Activated CD8-positive, alpha-beta memory T cell treated with anti-CD3 and anti-CD28 coated beads, Interleukin-2, amount 50 U/mL, for 48 hours (primary cell): ENCODE measurements at places on chromosomes 3 and 15.

DNA sequence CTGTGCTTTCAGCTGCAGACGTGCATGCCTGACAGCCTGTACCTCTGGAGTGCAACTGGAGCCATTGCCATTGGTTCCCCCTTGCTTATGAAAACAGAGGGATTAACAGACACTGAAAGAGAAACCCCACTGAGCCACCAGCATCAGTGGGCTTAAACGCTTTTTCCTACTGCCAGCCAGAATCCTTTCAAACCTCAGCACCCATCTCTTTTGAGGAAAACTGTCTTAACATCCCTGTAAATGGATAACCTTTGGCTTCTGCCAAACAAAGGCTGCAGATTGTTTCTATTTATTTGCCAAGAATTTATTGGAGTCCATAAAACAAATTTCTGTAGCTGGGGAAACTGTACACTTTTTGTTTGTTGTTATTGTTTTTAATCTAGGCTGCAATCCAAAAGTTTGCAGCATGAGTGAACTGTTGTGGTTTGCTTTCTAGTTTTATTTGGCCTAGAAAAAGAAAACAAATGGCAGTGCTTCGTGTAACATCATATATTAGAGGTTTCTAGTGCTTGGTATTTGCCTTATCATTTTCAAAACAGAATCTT lies 369.2 kb upstream of the IL12A start:
- no peak for DNase-seq

- no peak for DNase-seq
Measured at GRCh38 chr3:123341871-123342630, 106.8 kb downstream of the ADCY5 start.

- DNase-seq: no peak
Measured at GRCh38 chr3:84125201-84125721, 833.5 kb upstream of the CADM2 start.

DNA sequence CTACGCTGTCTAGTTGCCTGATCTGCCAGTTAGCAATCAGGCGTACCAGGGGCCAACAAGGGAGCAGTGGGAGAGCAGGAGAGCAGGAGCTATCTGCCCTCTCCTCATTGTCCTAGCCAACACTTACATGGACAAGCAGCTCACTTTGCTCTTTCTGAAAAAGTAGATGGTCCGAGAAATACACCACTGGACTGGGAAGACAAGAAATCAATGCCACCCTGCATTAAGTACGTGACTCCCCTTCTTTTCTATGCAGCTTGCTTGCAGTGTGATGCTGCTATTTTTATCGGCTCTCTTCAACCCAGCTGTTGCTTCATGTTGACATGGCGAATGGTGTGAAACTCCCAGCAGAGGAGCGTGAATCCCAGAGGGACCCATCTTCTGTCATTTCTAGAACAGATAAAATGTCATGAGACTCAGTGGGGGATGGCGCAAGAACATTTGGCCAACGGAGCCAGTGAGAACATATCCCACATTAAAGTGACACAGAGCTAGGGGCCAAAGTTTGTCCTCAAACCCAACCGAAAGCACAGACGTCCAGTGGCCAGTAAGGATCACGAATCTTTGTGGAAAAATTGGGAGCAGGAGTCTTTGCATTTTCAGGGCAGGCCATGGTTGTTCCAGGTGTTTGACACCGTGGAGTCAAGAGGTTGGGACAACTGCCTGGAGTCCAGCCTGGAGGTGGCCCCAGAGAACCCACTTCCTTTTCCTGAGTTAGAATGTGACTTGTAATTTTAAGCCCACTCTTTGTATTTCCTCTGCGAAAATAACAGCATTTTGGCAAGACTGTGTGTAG lies 53.7 kb upstream of the MEF2A start:
- no peak for DNase-seq

DNA sequence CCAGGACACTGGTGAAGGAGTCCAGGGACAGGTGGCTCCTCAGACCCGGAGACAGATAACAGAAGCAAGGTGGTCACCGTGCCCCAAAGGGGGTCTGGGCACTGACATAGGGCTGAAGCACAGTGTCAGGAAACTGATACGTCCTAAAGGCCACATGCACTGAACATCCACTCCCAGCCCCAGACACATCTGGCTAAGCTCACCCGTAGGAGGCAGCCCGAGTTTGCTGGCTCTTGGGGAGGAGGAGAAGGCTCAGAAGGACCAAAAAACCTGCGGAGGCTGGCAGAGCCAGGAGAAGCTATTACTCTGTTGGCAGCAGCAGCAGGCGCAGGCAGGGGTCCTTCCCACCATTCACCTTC lies 1.2 kb downstream of the CACNA2D2 start:
- DNase-seq: no peak

DNA sequence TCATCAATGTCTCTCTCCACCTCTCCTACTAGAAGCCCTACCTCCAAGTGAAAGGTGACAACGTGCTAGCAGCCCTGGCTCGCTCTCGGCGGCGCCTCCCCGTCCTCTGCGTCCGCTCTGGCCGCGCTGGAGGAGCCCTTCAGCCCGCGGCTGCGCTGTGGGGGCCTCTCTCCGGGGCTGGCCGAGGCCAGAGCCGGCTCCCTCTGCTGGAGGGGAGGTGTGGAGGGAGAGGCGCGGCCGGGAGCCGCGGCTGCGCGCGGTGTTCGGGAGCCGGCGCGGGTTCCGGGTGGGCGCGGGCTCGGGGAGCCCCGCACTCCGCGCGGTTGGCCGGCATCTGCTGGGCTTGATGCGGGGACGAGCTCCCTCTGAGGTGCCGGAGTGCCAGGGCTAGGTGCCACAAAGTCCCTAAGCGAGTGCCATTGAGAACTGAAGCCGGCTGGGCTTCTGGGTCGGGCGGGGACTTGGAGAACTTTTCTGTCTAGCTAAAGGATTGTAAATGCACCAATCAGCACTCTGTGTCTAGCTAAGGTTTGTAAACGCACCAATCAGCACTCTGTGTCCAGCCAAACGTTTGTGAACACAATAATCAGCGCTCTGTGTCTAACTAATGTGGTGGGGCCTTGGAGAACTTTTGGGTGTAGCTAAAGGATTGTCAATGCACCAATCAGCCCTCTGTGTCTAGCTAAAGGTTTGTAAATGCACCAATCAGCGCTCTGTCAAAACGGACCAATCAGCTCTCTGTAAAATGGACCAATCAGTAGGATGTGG lies 84.8 kb upstream of the ARRDC4 start:
- DNase-seq: no peak

DNA sequence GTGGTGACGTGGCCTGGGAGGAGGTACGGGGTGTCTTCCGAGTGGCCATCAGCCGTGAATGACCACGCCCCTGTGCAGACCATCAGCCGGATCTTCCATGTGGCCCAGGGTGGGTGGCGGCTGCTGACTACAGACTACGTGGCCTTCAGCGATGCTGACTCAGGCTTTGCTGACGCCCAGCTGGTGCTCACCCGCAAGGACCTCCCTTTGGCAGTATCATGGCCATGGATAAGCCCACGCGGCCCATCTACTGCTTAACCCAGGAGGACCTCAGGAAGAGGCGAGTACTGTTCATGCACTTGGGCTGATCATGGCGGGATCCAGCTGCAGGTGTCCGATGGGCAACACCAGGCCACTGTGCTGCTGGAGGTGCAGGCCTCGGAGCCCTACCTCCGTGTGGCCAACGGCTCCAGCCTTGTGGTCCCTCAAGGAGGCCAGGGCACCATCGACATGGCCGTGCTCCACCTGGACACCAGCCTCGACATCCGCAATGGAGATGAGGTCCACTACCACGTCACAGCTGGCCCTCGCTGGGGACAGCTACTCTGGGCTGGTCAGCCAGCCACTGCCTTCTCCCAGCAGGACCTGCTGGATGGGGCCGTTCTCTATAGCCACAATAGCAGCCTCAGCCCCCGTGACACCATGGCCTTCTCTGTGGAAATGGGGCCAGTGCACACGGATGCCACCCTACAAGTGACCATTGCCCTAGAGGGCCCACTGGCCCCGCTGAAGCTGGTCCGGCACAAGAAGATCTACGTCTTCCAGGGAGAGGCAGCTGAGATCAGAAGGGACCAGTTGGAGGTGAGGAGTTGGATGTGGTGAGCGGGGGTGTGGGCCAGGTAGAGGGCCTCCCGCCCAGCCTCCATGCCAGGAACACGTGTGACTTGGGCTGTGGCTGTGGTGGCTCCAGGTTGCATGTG lies 178.4 kb downstream of the TBC1D2B start:
- no peak for DNase-seq
